ENCODE measurements at places on chromosomes 2 and 18.

DNA sequence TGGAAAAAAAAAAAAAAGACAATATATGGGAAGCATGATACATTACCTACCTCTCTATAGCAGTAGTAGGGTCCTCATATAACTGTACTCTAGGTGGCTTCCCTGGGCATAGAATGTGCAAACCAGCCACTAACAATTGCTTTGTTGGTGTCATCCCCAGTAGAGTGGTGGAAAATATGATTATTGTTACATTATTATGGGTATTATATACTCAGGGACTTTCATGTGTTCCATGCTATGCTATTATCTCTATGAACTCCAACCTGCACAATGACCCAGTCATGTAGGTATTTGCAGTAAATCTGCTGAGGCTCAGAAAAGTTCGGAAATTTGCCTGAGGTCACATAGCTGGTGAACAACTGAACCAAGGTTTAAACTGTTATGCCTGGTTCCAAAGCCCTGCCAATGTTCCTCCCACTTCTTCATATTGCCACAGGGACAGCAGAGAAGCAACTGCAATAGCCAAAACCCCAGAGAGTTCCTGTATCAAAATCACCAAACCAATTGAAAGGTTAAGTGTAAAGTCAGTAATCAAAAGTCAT is 52.6 kb upstream of the MAP4K4 start:
- DNase-seq: no peak

- DNase-seq: no peak
These were observed 5.0 kb upstream of the CNGA3 start for GRCh38 chr2:98341241-98341640.

DNA sequence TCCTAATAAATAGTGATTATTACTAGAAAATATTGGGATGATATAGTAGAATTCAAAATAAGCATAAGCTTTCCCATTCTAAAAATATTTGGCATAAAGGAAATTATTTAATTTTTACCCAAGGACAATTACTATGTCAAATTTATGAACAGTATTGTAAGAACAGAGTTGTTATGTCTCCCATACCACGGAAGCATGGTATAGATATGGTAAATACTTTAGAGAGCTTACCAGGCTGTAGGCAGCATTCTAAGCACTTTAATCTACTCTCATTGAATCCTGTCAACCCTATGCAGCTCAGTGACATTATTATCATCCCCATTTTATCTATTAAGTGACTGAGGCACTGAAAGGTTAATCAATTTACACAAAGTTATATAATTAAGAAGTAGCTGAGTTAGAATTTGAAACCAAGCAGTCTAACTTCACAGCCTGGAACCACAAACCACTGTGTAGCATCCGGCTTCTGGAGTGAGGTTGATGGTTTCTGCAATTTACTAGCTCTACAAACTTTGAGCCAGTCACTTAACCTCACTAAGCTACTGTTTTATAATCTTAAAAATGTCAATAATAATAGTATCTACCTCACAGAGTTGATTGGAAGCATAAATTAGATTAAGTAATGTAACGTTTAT is 323.7 kb downstream of the ARHGAP15 start:
- peak; percentile 30 for DNase-seq

DNA sequence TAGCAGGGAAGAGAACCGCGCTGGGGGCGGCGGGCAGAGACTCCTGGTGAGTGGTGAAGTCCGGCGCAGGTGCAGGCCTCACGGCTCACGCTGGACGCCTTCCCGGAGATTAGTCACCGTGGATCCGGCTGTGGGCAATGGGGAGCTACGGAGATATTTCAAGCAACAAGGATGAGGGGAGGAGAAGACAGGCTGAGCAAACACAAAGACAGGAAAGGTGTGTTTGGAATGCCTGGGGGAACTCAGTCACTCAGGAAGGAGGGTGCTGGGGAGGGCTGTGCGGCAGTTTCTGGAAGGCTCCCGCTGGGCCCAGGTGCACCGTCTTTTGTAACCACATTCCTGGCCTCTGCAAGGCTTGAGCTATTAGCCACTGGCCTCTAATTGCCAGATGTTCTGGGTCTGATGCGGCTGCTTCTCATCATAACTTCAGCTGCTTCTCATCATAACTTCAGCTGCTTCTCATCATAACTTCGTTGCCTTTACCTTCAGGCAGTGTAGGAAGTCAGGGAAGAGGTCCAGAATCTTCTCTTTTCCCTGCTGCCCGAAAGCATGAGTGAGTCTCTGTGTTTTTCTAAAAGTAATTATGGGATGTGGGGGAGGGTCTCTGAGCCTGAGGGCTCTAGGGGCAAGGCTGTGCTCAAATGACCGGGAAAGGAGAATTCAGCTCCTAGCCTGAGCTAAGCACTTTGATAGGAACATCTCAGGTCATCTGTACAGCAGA is 118.9 kb downstream of the PXDN start:
- no peak for DNase-seq
